NCI-H1105 (cell line): ENCODE measurements at places on chromosomes 11 and 22.

- no peak for DNase-seq
Measured at GRCh38 chr11:64531906-64532312, 59.1 kb upstream of the SLC22A12 start.

GRCh38 chr11:69799582-69799981, 19.6 kb downstream of the FGF3 start:
- no peak for DNase-seq

DNA sequence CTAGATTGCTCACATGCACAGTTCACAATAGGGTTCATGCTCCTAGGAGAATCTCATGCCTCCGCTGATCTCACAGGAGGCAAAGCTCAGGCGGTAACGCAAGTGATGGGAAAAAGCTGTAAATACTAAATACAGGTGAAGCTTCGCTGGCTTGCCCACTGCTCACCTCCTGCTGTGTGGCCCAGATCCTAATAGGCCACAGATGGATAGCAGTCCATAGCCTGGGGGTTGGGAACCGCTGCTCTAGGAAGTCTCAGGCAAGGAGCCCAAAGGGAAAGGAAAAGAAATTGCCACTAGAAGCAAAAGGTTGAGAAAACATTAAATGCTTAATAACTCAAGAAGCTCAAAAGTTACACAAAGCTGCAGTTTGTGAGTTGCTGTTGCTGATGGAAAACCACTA, 3.2 kb upstream of the TRPC6 start:
- DNase-seq: no peak

GRCh38 chr11:105274631-105275030, 135.1 kb upstream of the CARD18 start:
- no peak for DNase-seq

DNA sequence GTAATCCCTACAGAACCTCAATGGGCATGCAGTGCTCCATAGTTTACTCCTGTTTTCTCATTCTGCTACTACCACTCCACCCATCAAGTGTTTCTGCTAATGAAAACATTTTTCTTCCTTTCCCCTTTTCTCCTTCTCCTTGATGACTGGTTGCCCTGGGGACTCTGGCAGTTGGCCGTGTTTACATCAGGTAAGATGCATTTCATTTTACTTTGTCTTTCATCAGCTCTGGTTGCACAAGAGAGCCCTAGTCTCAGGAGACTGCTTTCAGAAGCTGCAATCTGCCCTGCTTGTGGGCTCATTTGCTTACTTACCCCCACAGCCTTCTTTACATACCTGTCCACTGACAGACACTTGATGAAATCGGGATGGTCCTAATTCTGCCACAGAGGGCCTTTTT, 19.6 kb upstream of the LIMK2 start:
- DNase-seq: no peak

- DNase-seq: no peak
Measured at GRCh38 chr22:31973739-31974138, 29.4 kb downstream of the YWHAH start.

- no peak for DNase-seq
Measured at GRCh38 chr11:94708642-94709041, 59.5 kb upstream of the AMOTL1 start.

GRCh38 chr22:23166841-23167616, 13.3 kb upstream of the BCR start:
- no peak for DNase-seq

DNA sequence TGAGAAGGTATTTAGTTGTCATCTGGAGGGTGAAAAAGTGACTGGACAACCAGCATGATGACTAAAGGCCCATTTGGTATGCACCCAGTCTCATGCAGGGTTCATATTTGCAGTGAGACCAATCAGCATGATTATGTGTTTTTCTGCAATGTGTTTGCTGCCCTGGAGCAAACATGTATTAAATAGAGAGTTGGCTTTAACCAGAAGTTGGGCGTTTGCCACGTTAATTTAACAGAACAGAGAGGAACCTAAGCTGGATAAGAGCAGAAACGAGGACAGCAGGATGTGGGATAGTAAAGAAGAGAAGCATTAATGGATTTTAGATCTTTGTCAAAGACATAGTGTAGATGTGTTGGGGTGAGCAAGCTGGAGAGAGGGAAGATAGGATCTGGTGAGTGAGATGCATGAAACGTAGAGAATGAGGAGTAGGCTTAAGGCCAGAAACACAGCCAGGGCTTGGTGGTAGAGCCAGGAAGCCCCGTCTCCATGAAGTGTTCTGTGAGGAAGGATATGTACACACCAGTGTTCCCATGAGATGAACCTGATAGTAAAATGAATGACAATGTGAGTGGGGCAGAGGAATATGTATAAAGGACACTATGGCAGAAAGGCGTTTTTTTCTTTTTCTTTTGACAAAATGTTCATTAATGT, 164.0 kb upstream of the PDGFD start:
- DNase-seq: no peak

- no peak for DNase-seq
Measured at GRCh38 chr11:68996376-68997123, 15.8 kb upstream of the MRGPRD start.

DNA sequence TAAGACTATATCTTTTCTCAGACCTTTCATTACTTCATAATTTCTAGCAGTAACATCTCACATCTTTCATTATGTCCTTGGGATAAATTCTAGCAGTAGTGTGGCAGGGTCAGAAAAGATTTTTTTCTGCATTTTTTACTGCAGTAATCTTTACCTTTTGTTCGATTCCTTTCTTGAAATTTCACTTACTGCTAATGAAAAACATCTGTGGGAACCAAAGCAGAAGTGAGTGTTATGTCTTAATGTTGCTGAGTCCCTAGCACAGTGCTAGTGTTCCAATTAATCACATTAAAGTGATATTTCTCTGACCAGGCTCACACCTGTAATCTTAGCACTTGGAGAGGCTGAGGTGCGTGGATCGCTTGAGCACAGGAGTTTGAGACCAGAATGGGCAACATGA, 123.6 kb downstream of the EHF start:
- DNase-seq: no peak

GRCh38 chr11:19116276-19116970, 545 bp upstream of the ZDHHC13 start:
- no peak for DNase-seq

- DNase-seq: no peak
Measured at GRCh38 chr11:129426776-129427175, 51.1 kb downstream of the BARX2 start.

- DNase-seq: peak; percentile 99
Measured at GRCh38 chr11:106021967-106022794, at the start of gene MSANTD4. Gene MSANTD4 (minus strand): TSS chr11:106022240. CDS start chr11:106010917, 11,323 bp downstream.

GRCh38 chr11:100706179-100706578, 19.1 kb downstream of the ARHGAP42 start:
- DNase-seq: no peak

DNA sequence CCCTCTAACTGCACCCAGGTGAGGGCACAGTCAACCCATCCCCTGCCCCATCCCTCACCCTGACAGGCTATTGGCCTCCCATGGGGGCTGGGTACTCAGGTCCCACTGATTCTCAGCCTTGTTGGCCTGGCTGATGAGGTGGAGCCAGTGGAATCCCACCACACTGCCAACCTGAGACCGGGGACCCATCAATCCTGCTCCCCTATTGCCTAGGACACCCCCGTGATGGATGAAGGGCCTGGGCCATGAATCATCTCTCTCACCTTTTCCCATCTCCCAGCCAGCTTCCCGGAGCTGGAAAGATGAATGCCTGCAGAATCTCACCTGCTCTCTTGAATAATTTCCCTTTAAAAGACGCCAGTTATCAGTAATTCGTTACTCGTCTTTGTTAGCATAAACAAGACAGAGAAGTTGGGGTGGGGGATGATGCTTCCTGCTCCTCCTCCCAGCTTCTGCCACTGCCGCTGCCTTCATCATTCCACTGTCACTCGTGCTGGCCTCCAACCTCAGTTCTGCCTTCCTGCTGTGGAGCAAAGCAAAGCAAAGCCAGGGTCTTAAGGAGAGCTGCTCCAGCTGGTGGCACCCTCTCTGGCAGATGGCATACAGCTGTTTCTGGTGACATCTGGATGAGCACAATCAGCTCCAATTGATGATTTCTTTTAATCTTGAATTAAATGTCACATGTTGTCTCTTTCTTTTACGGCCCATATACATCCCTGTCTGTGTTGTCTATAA, 204.0 kb upstream of the NECTIN1 start:
- no peak for DNase-seq

DNA sequence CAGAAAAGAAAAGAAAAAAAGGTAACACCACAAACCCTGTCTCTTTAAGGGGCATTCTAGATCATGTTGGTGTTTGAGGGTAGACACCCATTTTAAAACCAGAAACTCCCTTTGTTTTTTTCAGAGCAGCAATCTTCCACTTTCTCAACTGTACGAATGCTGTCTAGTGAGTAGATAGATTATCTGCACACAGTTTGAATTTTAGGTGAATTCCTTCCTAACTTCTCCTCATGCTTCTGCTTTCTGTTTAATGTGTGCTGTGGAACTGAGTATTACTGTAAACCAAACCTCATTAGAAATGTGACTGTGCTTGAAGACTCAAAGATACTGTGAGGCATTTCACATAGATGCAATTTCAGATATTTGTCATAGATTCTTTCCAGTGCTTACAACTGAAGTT, 102.4 kb downstream of the PRMT3 start:
- no peak for DNase-seq

- no peak for DNase-seq
Measured at GRCh38 chr11:45994371-45995341, 72.2 kb downstream of the LARGE2 start.

GRCh38 chr11:76217653-76218160, 11.4 kb upstream of the WNT11 start:
- DNase-seq: peak; percentile 26

DNA sequence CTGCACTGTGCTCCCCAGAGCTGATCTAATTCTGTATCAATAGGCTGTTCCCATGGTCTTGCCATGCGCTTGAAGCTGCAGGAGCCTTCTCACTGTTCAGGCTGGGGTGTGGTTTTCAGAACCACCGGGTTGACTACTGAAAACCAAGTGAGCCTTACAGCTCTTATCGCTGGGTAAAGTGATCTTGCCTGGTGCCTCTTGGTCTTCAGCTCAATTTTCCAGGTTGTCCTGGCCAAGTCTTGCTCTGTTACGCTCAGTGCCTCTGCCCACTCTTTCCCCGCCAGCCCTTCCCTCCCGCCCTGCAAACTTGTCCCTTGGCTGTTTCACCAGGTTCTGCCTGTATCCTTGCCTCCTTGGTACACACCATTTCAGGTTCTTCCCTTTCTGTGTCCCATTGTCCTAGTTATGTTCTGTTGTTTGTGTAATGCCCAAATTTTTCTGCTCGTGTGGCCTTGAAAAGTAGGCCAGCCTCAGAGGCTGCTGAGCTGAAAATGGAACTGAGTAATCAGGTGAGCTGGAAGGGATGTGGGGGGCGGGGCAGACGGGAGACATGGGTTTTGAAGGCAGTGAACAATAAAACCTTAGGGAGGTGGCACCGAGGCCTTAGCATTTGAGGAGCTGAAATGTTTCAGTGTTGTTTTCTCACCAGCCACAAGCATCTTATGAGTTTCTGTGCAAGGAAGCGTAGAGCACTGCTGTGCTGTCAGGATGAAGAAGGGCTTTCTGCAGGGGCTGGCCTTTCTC, 11.2 kb downstream of the PEX26 start:
- DNase-seq: no peak

GRCh38 chr11:110345743-110346142, 49.3 kb upstream of the RDX start:
- DNase-seq: no peak

- no peak for DNase-seq
Measured at GRCh38 chr11:1073261-1073724, 1.4 kb upstream of the MUC2 start.

DNA sequence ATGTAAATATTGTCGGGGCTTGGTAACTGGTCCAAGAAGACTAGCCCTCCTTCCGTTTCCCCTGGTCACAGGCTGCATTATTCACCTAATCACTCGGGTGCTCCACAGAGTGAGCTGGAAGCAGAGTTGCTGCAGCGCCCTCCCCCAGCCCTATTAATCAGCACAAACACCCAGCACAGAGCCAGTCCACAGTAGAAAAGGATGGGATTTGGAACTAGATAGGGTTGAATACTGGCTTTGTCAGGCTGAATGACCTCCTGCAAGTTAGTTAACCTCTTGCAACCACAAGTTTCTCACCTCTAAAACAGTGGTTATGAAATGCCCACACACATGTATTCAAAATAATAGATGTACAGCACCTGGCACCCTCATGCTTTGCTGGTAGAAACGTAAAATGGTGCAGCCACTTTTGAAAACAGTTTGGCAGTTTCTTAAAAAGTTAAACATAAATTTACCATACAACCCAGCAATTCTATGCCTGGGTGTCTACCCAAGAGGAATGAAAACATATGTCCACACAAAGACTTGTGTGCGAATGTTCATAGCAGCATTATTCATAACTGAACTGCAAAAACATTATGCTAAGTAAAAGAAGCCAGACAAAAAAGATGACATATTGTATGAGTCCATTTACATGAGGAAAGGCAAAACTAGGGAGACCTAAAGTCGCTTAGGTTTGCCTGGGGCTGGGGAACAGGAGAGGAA, 31.7 kb upstream of the APLP2 start:
- DNase-seq: no peak

- DNase-seq: no peak
Measured at GRCh38 chr11:16095756-16096155, 260.6 kb downstream of the SOX6 start.

GRCh38 chr11:79440571-79441460, at the start of gene TENM4:
Gene TENM4 (minus strand): TSS chr11:79441030. CDS start chr11:79069944, 371,086 bp downstream.
- DNase-seq: peak; percentile 77

GRCh38 chr11:46463701-46464421, 72.3 kb upstream of the CHRM4 start:
- no peak for DNase-seq

GRCh38 chr11:134654161-134654915, 242.3 kb upstream of the B3GAT1 start:
- no peak for DNase-seq

DNA sequence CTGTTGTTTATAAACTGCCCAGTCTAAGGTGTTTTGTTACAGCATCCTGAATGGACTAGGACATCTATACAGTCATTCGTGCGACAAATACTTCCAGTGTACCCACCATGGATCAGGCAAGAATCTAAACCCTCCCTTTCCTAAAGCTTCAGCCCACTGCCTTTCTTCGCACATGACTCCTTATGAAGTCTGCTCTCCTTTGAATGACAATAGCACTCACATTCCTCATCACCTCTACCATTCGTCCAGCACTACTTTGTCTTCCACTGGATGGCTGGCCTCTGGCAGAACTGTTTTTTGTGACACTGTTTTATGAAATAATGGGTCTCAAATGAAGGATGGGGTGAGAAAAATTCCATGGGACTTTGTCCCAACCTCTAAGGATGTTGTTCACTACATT, 89.8 kb upstream of the LIN7C start:
- DNase-seq: no peak

GRCh38 chr11:11253497-11253896, 99.6 kb downstream of the CSNK2A3 start:
- DNase-seq: no peak

GRCh38 chr22:23365961-23366360, 185.7 kb downstream of the BCR start:
- DNase-seq: no peak

- no peak for DNase-seq
Measured at GRCh38 chr11:120352405-120352804, 16.2 kb downstream of the ARHGEF12 start.

DNA sequence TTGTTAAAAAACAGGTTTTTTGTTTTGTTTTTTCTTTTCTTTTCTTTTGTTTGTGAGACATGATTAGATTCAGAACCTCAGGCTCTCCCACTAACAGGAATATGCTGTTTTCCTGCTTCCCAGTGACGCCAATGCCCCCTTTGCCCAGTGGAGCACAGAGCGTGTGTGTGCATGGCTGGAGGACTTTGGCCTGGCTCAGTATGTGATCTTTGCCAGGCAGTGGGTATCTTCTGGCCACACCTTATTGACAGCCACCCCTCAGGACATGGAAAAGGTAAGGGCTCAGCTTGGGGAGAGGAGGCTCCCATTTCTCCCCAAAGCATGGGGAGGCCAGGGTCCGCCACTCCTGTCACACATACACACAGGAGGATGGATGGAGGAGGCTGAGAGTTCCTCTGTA, 25.0 kb downstream of the CYB5R2 start:
- DNase-seq: no peak
